ENCODE measurements at places on chromosomes 7 and 10.

DNA sequence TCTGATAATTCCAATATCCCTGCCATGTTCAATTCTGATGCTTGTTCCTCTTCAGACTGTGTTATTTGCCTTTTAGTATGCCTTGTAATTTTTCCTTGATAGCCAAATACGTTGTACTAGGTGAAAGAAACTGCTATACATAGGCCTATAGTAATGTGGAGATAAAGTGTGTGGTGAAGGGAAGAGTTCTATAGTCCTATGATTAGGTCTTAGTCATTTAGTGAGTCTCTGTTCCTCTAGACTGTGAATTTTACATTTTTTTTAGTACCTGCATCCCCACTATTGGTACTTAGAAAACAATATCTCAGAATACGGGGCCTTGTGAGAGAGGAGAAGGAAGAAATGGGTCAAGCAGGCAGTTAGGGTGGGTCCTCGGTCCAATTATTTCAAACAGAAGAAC, 59.6 kb upstream of the SEMA3E start:
- DNase-seq = no peak

- DNase-seq = no peak
Observed at GRCh38 chr10:23195846-23196600, 3.9 kb downstream of the PTF1A start.

GRCh38 chr10:14742815-14743214, 31.9 kb downstream of the FAM107B start:
- DNase-seq = no peak

GRCh38 chr10:1530871-1531517, 206.3 kb downstream of the ADARB2 start:
- no peak for DNase-seq

DNA sequence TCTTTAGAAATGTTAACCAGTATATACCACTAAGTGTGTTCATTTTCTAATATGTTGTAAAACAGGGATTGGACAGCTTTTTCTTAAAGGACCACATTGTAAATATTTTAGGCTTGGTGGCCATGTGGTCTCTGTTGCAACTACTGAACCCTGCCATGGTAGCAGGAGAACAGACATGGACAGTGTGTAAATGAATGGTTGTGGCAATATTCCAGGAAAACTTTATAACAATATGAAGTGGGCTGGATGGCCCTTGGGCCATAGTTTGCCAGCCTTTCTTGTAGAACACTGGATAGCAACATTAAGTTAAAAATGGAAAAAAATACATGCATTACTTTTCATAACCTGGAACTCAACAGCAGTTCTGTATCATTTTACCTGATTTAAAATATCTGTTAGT, 61.0 kb downstream of the SND1 start:
- DNase-seq = no peak

DNA sequence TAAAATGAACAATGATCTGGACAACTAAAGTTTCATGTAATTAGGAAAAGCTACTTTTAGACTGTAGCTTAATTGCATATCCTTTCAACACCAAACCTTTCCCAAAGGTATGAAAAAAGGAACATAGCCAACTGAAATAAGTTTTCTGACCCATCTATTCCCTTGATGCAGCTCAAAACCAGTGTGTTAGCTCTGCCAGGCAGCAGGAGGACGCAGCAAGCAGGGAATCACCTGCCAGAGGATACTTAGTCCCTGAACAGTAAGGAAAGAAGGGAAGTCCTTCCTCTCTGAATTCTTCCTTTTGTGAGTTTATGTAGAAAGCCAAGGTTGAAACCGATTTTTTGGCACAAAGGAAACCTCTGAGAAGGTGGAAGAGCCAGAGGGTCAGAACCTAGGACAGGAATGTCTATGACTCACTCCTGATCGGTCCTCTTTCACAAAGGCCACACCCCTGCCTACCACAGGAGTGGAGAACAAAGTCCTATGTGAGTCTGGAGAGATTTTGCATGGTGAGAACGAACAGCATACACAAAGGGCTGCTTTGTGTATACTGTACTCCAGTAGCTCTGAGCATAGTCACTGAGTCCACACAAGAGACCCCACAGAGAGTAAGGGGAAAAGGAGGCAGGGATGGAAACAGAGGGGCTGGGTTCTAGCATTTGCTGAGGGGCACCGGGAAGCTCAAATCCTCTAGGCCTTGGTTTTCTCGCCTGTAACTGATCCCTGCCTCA, 68.8 kb upstream of the GSDME start:
- DNase-seq = no peak

GRCh38 chr7:28110427-28111012, 70.1 kb downstream of the JAZF1 start:
- no peak for DNase-seq

GRCh38 chr10:932589-932988, 1.1 kb upstream of the LARP4B start:
- no peak for DNase-seq

- DNase-seq = no peak
Observed at GRCh38 chr7:114086914-114087652, 168.3 kb upstream of the PPP1R3A start.

DNA sequence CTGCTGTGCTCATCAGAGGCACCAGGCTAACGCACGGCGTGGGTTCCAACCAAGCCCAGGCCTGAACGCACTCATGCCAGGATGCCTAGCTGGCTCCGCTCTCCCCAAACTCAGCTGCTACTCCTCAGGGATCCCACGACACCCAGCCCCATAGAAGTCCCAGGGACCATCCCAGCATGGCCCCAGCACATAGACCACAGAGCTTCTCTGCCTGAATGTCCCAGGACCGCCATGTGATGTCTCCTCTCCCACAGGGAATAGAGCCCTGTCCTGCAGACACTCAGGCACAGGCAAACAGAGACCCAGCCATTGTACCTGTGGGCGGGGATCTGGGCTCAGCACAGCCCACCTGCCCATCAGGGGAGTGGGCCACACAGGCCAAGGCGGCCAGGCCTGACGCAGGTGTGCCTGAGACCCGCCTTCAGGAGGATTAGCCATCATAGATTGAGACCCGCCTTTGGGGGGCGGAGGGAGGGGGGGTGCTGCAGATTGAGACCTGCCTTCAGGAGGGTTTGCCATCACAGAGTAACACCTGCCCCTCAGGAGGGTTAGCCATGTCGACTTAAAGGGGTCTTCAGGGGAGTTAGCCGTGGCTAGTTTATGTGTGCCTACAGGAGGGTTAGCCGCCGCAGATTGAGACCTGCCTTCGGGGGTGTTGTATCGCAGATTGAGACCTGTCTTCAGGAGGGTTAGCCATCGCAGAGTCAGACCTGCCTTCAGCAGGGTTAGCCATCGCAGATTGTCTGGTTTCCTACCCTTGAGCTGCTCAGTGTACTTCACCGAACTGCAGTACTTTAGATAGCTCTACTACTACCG, 29.0 kb downstream of the RASGEF1A start:
- DNase-seq = no peak

GRCh38 chr7:149714910-149715471, 58.4 kb downstream of the ZNF467 start:
- no peak for DNase-seq

DNA sequence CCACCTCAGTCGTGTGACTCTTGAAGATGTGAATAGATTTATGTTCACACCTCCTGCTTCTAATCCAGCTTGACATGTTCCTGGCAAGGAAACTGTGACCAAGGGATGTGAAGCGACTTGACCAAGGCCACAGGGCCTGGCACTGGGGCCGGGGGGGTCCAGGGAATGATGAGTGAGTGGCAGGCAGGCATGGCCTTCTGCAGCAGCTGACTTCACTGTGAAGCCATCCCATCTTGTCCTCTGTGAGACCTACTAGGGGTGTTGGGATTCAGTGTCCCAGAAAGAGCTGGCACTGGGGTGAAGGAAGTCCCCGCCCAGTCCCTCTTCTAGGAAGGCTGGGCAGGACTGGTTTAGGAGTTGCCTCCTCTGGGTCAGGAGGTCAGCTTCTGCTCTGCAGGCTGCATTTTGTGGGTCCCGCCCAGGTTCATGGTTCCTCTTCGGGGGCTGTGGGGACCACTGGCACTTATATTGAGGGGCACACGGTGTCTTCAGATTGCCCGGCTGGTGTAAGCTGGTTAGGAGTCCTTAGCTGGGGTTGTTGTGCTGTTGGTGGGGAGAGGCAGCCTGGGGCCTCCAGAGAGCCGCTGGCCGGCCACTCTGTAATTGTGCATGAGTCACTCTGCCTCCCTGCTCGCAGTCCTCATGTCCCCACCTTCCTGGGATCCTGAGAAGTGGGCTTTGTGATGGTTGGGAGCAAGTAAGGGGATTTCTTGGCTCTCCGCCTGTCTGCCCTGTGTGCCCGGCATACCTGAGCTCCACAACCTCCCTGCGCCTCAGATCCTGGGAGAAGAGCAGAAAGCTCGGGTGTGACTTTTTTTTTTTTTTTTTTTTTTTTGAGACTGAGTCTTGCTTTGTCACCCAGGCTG, 11.0 kb downstream of the ZMIZ1 start:
- no peak for DNase-seq

GRCh38 chr7:23965296-23965695, 255.3 kb downstream of the STK31 start:
- no peak for DNase-seq

DNA sequence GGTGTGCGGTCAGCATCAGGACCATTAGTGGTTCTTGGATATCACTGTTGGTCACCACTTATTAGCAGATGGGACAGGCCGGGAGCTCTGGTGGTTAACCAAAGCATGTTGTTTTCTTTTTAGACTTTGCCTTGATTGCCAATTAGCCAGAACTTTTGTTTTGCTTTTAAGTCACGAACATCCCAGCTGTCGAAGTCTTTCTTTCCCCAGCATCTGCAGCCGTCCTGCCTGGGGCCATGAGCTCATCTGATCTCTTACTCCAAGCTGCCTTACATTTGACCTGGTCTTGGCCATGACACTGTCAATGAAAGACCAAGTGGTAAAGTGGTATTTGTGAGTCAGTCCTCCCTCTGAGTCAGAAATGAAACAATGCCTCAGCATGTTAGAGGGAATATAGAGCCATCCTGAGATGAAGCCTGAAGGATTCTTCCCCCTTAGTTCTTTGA, 53.9 kb upstream of the CREB5 start:
- no peak for DNase-seq

DNA sequence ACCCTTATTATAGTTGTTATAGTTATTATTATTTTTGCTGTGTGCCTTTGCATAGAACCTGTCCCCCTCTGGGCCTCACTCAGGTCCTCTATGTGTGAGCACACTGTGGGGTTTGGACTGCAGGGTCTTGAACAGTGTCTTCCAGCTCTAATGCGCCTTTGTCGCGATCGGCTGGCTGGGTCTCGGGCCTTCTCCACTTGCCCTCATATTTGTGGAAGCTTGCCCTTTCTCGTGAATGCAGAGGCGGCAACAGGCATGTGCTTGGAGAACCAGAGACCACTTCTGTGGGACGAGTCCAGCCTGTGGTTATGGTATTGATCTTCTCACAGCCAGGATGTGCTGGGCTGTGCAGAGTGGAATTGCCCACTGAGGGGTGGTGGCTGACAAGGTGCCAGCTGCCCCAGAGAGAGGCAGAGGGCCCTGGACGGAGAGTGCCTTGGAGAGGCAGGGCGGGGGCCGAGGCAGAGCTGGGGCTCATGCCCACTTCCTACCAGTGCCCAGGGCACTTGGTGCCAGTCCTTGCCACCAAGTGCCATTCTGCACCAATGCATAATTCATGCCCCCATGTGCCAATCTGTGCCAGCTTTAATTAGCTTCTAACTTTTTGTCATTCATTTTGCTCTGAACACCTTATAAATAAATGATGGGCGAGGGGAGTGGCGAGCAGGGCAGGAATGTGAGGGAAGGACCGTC, 6.8 kb upstream of the CDH23 start:
- no peak for DNase-seq

- no peak for DNase-seq
Observed at GRCh38 chr7:69803699-69804516, 205.6 kb downstream of the AUTS2 start.

DNA sequence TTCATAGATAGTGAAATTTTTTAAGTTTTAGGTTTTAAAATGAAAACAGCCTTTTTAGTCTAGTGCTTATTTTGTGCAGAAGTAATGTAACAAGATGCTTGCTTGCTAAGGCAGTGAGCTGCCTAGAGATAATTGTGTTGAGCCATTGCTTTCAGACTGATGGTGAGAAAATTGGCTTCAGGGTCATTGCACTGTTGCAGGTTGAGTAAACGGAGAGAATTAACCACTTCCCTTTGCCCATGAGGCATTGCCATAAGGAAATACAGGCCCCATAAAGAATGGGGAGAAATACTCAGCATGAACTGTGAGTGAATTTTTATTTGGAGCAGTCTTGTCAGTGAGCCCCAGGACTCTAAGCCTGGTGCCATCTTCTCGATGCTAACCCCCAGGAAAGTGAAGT, 140.5 kb downstream of the LRRC4 start:
- DNase-seq = no peak

DNA sequence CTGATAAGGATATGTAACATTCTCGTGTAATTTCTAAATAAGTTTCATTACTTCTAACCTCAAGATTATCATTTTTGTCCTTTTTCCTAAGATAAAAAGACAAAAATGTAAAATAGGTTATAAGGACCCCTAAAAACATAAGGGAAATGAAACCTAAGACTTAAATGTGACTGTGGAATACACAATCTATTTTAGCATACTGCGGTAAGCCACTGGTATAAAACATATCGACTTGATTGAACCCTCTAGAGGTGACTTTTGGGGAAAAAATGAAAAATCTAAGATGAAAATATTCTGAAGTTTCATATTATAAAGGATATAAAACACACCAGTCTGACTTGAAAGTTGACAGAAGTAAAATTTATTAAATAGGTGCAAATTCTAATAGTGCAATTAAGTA, 1.9 kb downstream of the NAMPT start:
- DNase-seq = no peak

- no peak for DNase-seq
Observed at GRCh38 chr10:47091421-47091820, 180.2 kb downstream of the PTPN20 start.

DNA sequence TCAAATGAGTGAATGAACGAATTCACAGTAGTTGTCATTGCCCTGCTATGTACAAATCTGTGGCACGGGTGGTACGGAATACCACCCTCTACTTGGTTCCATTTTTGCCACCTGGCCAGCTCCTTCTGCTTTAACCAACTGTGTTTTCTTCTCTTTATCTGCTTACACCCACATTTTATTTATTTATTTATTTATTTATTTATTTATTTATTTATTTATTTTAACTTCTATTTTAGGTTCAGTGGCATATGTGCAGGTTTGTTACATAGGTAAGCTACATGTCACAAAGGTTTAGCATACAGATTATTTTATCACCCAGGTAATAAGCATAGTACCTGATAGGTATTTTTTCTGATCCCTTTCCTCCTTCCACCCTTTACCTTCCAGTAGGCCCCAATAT, 42.2 kb upstream of the CAPZA2 start:
- no peak for DNase-seq

GRCh38 chr10:86961481-86962091, 3.2 kb downstream of the SNCG start:
- DNase-seq = no peak

GRCh38 chr7:28091190-28091589, 89.4 kb downstream of the JAZF1 start:
- no peak for DNase-seq

DNA sequence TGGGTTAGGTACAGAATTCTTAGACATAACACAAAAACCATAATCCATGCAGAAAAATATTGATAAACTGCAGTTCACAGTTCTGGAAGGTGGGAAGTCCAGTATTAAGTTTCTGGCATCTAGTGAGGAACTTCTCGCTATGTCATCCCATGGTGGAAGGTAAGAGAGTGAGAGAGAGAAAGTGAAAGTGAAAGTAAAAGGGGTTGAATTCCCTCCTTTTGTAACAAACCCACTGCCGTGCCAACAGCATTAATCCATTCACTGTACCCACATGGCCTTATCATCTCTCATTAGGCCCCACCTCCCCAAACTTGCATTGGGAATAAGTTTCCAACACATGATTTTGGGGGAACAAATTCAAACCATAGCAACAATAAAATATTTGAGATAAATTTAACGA, 17.1 kb downstream of the ZNF485 start:
- no peak for DNase-seq

Data from right renal pelvis (tissue), 4 donors.